ENCODE measurements at places on chromosomes 2 and 18.

DNA sequence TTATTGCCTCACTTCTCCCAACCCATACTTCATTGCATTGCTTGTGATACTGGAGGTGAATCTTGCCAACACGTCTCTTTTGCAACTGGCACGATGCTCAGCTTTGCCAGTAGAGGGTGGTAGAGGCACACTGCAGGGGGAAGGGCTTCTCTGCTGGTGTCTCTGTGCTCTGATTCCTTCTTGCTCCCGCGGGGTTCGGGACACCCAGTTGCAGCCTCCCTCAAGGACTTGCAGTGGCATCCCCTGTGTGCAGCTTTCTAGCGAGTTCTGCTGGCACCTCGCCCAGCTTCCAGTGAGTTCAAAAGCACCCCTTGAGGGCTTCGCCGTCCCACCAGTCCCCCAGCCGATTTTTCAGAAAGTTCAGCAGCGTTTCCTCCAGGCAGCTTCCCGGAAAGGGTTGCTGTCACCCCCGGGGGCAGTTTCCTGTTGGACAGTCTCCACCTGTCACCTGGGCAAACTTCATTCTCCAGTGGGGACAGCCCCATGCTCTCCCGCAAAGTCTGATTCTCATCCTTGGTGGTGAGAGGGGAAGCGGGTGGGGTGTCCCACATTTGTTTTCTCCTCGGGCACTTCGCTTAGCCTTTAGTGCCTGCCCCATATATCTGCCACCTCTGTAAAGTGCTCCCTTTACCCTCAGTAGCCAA lies 35.4 kb upstream of the EN1 start:
- peak; percentile 74 for DNase-seq

DNA sequence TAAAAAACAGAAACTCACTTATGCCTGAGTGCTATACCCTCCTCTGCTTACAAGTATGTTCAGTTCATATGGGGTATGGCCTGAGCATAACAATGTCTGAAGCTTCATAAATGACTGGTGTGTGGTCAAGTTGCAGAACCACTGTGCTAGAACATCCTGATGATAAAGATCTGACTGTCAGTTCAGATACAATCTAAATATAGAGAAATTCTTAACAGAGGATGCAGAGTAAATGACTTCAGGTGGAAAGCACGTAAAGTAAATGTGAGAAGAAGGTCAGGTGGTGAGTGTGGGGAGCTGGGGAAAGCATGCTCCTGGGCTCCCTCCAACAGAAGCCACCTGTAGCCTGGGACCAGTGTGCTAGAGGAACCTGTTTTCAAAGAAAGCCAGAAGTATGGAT lies 926.2 kb downstream of the TSN start:
- no peak for DNase-seq

DNA sequence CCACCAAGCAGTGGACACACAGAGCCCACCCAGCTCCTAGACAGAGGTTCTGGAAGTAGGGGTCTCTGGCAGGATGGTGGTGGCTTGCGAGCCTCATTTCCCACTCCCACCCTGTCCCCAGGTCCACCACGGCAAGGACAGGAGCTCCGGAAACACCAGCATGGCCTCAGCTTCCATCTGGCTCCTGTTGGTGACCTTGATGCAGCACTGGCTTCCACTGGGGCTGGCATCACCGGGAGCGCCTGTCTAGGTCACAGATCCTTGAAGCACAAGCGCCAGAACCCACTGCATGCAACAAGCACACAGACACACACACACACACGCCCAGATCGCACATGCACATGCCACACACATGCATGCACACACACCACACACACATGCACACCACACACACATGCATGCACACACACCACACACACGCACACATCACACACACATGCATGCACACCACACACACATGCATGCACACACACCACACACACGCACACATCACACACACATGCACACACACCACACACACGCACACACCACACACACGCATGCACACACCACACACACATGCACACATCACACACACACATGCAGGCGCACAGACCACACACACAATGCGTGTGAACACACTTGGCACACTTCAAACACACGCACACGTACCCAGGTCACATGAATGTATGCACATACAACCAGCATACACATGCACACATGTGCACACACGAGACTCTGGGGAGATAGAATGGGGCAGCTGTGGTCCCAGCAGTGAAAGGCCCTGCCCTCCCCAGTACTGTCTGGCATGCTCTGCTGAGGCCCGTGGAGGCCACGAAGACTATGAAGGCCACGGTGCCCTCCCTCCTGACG lies 63.7 kb downstream of the TWIST2 start:
- no peak for DNase-seq

DNA sequence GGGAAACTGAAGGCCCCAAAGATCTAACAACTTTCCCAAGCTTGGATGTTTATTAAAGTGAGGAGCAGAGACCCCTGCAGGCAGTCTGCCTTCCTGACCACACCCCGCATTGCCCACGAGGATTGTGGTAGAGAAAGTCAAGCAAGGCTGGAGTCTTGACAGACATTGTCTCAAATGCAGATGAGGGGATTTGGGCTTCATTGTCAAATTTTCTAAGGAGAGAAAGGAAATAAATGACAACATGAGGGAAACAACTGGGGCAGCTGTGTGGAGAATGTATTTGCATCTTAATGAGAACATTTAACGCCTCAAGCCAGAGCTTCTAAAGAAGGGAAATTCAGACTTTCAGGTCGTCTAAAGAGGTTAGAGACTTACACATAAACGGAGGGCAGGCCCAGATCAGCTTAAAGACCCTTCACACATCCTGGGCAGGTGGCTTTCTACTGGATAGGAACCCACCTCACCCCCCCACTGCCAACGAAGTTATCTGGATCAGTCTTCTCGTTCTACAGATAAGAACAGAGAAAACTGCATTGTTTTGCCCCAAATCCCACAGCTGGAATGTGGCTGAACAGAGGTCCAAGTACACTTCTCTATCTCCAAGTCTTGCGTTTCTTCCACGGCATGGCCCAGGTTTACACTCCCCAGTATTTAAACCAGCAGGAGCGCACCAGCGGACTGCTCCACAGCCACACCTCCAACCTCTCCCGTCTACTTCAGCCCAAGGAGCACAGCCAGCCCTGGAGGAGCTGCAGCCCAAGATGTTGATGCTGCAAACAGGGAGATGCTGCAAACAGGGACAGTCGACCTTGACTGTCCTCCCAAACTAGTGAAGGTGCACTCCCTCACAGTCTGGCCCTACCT lies 16.2 kb upstream of the SCG2 start:
- peak; percentile 36 for DNase-seq

GRCh38 chr18:79379931-79380815 lies 15.6 kb upstream of the NFATC1 start:
- no peak for DNase-seq

- DNase-seq = peak; percentile 50
Observed at GRCh38 chr18:961644-962355, 57.1 kb downstream of the ADCYAP1 start.

DNA sequence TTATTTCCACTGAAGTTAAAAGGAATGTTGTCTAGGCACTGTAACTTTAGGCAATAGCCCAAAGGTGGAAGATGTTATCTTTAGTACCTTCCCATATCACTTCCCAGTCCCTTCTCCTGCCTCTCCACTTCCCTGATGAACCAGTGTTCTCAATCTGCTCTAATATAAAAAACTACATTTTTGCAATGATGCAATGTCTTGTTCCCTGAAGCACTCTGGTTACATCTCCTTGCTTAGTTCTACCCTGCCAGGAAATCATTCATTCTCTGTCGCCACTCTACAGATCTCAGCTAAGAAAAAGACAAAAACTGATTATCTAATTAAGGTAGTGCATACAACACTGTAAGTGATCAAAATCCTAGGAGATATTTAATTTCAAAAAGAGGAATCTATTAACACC lies 71.3 kb downstream of the BAZ2B start:
- no peak for DNase-seq

DNA sequence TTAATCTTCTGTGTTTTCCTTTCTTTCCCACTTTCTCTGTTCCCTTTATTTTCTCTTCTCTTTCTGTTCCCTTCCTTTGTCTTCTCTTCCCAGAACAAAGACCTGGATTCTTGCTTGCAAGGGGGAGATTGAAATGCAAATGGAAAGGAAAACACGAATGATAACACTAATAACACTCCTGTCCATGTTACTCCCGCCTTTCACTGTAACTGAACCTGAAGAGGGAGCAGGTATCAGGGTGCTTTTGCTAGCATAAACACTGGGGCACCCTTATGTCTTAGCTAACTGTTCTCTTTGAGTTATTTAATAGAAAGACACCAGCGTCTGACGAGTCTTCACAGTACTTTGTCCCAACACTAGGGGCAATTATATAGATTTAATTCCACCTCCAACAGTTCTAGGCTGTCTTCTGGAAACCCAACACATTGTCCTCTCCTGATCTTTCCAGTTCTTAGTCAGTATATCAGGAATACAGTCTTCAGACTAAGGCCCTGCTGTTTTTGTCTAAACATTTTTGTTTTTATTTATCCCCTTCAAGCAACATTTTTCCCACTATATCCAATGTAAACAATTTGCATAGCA lies 99.2 kb downstream of the PTPRM start:
- DNase-seq = no peak

- DNase-seq = no peak
Observed at GRCh38 chr2:186979439-186980116, 130.6 kb upstream of the ZSWIM2 start.

DNA sequence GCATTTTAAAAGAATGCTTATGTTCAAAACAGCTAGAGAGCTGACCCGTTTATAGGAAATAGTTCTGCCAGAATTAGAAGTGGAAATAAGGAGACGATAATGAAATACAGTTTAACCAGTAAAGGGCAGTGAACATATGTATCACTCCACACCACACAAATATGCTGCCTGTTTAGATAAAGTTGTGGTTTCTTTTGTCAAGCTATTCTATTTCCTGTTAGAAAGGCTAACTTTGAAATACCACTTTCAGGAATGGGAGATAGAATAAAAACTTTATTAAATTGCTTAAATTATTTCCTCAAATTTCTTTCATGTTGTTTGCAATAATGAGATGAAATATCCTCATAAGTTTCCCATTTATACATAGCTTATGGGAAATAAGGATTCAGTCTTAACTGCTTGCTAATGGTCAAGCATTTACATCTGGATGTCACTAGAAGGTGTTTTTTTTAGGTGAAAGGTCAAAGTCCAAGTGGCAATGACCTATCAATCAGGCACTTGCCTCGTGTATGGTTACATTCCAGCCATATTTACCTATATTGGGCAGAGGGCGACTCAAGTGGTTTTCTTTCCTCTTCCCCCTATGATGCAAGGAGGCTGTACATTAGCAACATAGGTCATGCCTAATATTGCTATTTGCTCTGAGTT lies 148.9 kb downstream of the ZEB2 start:
- no peak for DNase-seq

All from glutamatergic neuron (in vitro differentiated cells).